ENCODE measurements at places on chromosomes 1 and 21.

DNA sequence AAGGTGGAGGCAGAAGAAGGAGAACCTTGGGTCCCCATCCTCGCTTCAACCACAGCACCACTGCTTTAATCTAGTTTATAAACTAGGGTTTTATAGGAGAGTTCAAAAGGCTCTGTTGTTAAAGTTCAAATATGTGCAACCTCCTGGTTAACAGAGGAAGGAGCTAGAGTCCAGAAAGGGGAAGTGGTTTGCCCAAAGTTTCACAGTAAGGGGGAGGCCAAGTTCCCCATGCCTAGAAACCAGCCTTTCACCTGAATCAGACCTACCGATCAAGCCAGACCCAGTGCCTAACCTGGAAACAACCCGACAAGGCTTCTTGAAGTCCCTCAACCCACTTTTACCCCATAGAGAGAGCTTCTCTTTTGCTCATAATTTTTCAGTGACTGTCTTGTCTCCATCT, 106.5 kb downstream of the PLPP3 start:
- no peak for DNase-seq

DNA sequence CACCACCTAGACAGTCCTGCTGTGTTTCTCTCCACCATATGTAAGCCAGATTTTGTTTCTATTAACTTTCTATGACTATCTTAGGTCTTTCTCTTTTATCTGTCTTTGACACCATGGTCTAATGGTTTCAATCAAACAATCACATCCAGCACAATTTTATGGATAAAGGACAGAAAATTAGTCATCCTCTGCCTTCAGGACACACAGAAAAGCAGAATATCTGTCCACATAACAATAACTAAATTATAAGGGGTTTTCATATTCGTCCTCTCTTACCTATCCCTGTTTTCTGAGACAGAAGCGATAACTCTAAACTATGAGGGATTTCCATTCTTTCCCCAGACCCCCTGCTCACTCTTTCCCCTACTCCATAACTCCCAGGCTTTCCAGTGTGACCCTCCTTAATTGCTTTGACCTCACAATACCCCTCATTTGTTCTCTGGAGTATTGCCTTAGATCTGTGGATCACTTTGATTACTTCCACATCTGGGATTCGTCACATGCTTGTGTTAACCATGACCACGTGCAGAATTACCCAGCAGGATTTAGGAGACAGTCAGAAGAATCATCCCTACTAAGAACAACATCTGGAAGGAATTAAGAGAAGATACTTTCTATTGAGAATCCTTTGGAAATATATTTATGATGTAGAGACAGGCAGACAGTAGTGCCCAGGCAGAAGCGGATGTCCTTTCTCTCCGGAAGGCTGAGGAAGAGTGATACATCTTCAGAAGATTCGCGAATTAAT, 108.2 kb upstream of the GREM2 start:
- DNase-seq: peak; percentile 59

DNA sequence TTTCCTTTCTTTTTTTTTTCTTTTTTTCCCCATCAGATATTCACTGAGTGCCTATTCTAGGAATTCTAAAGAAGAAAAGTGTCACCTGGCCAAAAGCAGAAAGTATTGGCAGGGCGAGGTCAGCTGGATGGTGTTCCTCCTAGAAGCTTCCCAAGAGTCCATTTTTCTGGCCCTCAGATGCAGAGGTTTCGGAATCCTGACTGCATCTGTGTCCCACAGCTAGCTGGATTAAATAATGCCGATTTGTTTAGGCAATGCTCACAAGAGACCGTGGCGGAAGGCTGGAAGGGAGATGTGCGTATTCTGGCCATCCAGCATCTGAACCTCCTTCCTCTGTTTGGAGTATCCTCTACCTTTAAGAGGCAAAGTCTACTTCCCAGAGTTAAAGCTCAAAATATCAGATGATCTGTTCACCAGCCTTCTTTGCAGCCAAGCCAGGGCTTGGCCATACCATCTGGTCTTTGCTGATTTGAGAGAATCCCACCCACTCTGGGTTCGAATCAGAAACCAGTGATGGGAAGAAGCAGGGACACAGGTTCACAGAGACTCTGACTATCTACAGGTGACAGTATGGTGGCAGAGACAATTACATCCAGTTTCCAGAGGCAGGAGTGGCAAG, 5.4 kb upstream of the TENT5C start:
- no peak for DNase-seq

DNA sequence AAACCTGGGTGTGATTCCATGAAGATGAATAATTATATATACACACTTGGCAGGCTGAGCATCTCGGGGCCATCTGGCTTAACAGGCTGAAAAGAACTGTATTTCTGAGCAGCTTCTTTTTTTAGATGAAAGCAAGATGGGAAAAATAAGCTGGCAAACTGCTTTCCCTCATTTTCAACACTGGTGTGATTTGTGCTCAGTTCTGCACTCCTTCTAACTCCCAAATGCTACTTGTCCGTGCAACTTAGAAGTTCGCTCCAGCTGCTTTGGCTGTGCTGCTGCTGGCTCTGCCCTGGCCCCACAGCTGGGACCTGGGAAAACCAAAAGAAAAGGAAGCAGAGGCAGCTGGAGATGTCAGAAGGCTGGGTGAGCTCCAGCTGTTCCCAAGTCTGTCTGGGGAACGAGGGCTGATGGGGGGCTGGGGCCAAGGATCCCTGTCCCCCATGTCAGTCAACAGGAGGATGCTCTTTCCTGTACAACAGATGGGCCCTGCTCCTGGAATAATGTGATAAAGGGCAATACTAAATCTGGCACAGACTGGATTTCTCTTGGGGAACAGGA, 44.9 kb downstream of the PAFAH2 start:
- DNase-seq: no peak

DNA sequence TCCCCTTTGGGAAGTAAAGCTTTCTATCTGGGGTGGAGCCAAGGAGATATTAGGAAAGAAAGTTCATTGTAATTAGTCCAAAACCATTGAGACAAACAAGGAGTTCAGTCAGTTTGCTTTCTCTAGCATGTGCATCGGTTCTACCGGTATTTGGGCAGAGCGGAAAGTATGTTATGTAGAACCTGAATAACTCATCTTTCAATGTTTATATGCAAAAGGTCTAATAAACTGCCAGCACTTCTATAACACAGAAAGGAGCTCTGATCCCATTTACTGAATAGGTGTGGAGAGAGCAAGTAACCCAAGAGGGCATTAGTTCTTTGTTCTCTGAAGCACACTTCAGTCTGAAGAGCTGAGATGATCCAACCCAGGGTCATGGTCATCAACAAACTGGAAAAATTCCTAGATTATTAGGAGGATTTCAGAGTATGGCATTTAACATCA, 3.5 kb downstream of the TGFB2 start:
- DNase-seq: no peak

DNA sequence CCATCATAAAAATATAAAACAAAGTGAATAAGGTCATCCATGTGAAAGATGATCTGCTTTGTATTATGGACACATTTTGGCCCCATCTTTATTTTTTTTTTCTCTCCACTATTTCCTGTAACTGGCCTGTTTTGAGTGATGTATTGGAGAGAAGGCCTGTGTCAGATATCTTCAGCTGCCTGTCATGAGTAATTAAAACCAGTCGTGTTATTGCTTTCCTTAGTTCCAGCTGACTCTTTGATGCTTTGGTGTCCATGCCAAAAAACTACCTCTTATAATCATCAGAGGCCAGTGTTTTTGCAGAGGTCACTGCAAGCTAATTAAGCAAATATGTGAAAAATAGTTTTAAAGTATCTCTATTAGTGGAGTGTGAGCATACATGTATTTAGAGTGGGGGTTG, 29.7 kb downstream of the NTMT2 start:
- peak; percentile 20 for DNase-seq

GRCh38 chr1:160030657-160031364, 979 bp downstream of the PIGM start:
- DNase-seq: no peak

GRCh38 chr1:94676686-94677085, 135.1 kb upstream of the F3 start:
- DNase-seq: no peak

GRCh38 chr1:56617141-56617540, 28.0 kb upstream of the PRKAA2 start:
- no peak for DNase-seq

DNA sequence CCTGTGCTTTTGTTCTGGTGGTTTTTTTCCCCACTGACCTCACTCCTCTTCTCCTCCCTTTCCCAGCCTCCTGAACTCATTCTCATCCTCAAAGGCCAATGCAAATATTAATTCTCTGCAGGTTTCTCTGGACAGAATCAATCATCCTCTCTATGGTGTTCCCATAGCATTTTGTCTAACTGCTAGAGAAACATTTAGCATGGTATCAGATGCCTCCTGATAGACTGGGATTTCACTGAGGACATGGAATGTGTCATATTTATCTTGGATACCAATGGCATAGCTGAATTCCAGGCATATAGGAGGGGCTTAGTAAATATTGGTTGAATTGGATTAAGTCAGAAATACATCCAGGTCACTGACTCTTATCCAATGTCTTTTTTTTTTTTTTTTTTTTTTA, 46.1 kb upstream of the SRP9 start:
- DNase-seq: no peak

DNA sequence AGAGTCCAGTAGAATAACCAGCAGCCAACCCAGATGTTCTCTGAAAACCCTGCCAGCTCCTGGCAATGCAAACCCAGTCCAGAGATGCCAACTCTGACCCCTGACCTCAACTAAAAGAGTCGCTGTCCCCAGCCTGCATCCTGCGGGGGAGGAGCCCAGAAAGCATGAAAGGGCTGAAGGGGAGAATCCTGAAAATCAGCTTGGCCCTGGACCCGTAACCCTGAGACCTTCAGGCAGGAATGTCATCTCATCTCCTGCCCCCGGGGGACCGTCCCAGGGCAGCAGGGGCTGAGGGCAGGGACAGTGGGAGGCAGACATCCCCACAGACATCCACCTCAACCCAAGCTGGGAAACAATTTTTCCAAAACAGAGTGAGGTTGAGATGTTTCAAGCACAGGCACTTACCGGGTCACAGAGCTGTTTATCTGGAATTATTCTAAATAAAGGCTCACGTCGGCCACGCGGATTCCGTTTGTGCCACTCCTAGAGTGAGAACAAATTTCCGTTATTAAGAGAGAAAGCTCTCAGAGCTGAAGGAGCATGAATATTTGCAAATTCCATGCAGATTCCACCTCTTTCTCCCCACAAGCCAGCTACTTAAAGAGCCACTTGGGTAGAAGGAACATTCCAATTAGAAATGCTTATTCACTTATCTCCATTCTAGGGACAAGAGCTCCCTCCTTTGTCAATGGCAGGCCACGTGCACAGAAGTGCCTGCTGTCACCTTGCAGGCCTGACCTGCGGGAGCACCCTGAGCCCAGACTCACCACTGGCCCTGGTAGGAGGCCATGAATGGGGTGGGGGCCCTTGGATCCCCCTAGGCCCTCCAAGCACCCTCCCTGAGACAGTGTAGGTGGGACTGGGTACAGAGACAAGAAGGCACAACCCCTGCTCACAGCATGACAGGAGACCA, 240.1 kb downstream of the NPHP4 start:
- no peak for DNase-seq

DNA sequence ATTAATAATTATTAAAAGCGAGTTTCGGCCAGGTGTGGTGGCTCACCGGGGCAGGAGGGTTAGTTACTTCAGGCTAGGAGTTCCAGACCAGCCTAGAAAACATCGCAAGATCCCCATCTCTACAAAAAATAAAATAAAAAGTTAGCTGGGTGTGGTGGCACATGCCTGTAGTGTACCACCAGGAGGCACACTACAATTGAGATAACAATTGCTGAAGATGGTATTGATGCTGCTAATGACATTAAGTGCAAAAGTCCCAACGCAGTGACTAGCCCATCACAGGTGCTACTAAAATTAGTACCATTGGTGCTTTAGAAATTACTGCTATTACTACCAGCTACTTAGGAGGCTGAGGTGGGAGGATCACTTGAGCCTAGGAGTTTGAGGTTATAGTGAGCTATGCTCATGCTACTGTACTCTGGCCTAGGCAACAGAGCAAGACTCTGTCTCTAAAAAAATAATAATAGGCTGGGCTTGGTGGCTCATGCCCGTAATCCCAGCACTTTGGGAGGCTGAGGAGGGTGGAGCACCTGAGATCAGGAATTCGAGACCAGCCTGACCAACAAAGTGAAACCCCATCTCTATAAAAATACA, 156.6 kb downstream of the GREM2 start:
- DNase-seq: no peak
